ENCODE measurements at places on chromosomes 3 and 15.

GRCh38 chr3:30596152-30596551, 10.2 kb upstream of the TGFBR2 start:
- no peak for DNase-seq

DNA sequence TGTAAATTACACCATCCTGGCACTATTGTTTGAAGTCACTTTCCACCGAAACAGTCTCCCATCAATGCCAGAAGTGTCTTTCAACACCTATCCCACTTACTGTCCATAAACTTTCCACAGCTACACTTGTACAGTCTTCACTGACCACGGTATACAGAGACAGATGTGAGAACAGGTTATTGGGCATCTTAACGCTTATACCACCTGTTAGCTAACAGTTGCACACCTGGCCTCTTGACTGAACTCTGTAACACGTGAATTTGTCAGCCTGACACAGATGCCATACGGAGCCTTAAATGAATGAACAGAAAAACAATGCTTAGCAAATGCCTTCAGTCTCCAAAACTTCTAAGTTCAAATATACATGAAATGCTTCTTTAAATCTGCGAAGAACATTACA, 440.5 kb downstream of the SHQ1 start:
- no peak for DNase-seq

- DNase-seq = no peak
These were observed 732.4 kb downstream of the CADM2 start for GRCh38 chr3:85691196-85691595.

DNA sequence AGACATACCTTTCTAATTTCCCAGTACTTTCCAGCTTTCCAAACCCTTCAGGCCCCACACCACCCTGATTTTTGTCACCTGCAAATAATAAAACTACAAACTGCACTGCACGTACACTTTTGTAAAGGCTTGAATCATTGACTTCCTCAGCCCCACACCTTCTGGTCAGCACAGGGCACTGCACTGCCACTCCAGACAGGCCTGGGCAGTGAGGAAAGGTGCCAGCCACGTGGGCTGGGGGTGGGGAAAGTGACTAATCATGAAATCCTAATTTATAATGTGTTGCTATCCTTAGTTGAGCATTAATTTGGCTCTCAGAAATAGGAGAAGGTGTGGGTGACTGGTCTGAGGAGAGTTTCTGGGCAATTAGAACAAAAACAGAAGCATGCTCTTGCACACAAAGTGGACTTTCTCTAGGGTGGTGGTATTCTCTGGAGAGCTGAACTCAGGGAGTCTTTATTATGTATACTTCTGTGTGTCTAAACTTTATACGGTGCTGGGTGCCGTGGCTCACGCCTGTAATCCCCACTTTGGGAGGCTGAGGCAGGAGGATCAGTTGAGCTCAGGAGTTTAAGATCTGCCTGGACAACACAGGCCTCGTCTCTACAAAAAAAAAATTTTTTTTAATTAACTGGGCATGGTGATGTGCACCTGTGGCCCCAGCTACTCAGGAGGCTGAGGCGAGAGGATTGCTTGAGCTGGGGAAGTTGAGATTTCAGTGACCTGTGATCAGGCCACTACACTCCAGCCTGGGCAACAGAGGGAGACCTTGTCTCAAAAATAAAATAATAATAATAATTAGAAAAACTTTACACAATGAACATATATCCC, 58.2 kb upstream of the FLNB start:
- DNase-seq = no peak

DNA sequence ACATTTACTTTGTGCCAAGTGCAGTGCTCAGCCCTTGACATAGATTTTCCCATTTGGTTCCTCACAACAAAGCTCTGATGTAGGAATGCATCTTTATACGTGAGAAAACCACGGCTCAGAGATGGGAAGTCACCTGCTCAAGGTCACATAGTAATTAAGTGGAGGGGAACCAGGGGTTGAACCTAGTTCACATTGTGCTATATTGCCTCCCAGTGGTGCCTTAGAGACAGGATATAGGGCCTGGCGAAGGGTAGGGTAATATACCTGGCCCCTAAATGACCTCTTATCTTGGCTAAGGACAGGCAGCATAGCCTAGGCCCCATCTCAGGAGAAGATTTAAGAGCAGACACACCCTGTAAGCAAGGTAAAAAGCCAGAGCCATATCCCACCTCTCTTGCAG, 71.5 kb downstream of the FOXP1 start:
- DNase-seq = peak; percentile 27

GRCh38 chr15:76678766-76679165, 226.4 kb downstream of the SCAPER start:
- no peak for DNase-seq

- DNase-seq = no peak
These were observed 234.4 kb upstream of the TBL1XR1 start for GRCh38 chr3:177431525-177432176.

DNA sequence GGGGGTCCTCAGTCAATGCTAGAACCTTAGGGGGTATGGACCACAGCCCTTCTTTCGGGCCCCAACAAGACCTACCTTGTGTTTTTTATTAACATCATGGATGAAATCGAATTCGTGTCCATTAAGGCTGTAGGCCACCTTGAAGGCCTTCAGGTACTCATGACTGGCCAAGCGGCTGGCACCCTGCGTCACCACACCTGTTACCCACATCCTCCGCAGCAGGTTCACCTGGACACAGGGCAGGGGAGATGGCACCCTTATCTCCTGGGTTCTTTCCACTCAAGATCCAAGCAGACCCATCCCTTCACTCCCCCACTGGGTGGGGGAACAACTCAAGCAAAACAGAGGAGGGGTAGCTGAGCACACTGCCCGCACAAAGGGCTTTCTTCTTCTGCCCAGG, 6.6 kb downstream of the MFGE8 start:
- DNase-seq = no peak

- no peak for DNase-seq
These were observed 12.6 kb downstream of the PTH1R start for GRCh38 chr3:46890132-46890531.

GRCh38 chr3:23304424-23304823, 101.3 kb downstream of the UBE2E2 start:
- no peak for DNase-seq

DNA sequence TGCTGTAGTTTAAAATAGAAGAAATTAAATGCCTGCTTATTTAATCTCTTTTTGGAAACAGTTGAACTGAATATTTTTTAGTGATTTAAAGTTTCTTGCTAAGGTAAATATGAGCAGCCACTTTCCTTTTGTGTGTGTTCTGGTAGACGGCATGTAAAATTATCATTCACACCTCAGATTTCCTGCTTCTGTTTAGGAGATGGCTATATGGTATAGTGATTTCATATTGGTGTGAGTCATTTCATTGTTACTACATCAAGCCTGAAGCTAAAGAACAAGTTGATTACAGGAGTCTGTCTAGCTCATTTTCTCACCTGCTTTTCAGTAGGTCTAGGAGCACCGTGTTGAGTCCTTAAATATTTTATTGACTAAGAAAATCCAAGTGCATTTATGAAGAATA, 2.2 kb downstream of the LRCH3 start:
- no peak for DNase-seq

GRCh38 chr3:186138272-186138981, 29.5 kb upstream of the ETV5 start:
- no peak for DNase-seq

- DNase-seq = no peak
These were observed 2.3 kb upstream of the GP5 start for GRCh38 chr3:194401346-194401745.

- DNase-seq = no peak
These were observed 405.1 kb upstream of the MCTP2 start for GRCh38 chr15:93826293-93826692.

DNA sequence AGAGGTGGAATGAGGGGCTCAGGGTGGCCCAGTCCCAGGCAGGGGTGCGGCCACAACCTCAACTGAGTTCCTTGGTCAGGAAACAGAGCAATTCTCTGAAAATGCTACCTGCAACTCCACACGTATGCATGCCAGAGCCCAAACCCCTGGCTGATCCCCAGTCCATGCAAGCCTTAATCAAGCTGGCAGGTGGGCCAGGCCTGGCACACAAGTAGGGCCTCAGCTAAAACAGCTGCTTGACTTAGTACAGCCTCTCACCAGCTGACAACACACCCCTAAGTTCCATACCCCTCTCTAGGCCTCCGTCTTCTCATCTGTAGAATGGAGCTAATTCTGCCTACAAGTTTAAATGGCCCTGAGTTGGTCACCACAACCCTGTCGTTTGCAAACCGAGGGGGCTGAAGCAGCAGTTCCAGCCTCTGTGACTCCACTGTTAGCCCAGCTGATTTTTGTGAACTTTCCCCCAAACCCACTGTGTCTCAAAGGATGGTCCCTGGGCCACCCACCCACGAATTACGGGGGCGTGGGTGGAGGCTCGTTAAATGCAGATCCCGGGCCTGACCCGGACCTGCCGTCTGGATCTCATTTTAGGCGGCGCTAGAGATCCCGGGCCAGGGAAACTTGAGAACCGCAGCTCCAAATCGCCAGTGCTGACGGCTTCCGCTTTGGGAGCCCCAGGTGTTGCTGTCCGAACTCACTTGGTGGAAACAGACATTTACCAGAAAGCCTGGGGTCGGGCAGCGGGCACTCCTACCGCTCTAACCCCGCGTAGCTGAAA, 927 bp downstream of the CHDH start:
- DNase-seq = no peak

DNA sequence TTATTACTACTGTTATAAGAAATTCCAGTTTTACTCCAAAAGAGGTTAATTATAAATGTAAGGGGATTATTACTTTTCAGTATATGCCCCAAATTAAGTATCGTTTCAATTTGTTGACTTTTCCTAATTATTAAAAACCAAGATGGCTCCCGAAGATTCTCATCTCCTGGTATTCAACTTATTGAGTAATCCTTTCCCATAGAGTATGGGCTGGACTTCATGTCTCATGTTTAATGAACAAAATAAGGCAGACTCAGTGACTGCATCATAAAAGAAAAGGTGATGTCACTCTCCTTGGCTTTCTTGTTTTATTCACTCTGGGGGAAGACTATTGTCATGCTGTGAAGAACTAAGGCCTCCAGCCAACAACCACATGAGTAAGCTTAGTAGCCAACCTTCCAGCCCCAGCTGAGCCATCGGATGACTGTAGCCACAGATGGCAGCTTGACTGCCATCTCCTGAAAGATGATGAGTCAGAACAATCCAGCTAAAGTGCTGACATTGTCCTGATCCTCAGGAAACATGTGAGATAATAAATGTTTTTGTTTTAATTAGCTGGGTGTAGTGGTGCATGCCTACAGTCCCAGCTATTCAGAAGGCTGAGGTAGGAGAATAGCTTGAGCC, 17.3 kb downstream of the IGF2BP2 start:
- peak; percentile 16 for DNase-seq

DNA sequence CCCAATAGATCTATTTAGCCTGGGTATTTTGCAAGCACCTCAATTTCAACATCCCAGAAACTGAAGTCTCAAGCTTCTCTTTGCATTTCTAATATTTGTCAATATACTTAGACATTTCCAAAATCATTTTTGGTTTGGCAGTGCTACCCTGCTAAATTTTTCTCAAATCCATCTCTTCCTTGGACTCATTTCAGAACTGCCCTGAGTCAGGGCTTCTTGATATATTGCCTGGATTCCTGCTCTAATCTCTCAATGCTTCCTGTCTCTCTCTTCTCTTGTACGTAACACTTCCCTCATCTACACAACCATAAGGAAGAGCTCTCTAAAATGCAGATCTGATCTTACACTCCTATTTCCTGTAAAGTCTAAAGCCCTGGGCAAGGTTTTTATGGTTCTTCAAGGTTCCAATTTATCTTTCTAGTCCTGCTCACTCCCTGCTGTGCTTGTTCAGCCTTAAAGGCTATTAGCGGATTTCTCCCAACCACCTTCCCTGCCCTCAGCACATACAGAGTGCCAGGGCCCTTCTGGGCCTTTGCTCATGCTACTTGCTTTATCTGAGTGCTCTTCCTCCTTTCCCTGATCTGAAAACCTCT, 53.0 kb upstream of the MME start:
- no peak for DNase-seq

DNA sequence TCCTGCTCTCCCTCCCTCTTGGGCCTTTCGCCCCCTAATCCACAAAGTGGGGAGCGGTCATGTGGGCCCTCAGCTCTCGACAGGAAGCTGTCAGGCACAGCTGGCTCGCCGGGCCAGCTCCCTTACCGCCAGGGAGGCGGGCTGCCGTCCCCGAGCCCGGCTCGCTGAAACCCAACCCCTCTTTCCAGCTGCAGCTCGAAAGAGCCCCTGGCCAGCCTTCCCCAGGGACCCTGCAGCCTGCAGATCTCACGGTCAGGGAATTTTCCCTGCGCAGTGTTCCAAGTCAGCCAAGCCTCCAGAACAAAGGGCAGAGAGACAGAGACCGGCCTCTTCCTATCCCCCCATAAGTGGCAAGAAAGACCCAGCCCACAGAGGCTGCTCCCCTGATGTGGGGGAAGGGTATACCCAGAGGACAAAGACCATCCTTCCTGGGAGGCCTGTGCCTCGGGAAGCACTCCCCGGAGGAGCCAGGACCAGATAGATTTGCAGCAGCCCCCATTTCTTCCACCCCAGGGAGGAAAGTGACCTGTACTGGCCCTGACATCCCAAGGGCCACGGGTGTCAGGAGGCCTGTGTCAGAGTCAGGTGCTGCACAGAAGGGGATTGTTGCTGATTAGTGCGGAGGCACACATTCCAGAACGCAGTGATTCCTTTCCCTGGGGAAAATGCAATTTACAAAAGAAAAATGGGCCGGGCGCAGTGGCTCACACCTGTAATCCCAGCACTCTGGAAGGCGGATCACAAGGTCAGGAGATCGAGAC, 32.6 kb downstream of the MAGEF1 start:
- no peak for DNase-seq

DNA sequence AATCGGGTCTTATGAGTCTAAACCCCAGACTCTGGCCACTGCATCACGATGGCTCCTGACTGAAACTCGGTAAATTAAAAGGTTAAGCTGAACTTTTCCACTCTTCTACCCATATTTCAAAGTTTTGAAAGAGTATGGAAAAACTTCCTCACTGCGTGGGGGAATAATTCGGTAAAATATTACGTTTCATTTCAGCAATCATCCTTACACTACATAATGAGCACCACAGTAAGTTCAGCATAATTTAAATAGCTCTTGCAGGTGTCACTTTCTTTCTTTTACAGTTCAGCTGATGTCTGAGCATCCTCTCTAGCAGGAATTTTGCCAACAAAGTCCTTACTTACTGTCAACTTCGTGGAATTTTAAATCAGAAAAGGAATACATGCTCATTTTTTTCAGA, 17.5 kb downstream of the SRGAP3 start:
- no peak for DNase-seq

- peak; percentile 35 for DNase-seq
These were observed 716 bp downstream of the SMC4 start for GRCh38 chr3:160400030-160400701.

DNA sequence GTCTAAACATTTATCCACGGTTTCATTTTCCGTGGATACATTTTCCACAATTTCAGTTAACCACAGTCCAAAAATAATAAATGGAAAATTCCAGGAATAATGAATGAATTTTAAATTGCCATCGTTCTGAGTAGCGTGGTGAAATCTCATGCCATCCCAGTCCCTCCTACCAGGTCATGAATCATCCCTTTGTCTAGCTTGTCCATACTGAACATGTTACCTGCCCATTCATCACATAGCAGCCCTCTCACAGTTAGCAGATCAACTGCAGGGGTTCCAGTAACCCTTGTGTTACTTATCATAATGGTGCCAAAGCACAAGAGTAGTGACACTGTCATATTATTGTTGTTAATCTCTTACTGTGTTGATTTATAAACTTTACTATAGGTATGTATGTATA, 124.5 kb downstream of the GSK3B start:
- no peak for DNase-seq

- no peak for DNase-seq
These were observed 1.2 kb upstream of the DAZL start for GRCh38 chr3:16606398-16606797.
